Stimulated activated CD4-positive, alpha-beta T cell treated with anti-CD3 and anti-CD28 coated beads, Interleukin-12 subunit alpha, Interleukin-12 subunit beta, amount 100 ng/mL, for 48 hours (primary cell): ENCODE measurements at places on chromosomes 16 and 17.

DNA sequence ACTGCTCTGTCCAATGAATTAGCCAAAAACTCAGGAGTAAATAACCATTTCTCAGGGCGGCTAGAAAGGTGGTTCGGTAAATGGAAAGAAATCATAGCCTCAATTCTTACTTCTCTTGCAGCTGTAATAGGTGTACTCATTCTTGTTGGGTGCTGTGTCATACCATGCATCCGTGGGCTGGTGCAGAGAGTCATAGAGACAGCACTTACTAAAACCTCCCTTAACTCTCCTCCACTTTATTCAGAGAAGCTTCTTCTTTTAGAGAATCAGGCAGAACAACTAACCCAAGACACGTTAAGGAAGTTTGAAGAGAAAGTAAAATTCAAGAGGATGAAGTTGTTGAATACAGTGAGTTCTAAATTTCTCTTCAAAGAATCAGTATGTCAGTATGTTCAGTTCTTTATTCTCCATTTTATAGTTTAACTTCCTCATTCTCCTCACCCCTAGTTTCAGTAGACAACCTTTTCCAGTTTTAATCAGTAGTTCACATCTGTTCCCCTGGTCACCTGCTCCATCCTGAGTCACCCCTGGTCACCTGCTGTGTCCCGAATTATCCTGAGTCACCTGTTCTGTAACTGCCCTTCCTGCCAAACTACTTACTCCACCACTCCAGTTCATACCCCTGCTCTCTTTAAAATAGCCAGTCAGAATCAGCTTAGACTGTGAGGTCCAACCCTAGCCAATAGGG is 85.9 kb downstream of the EMP2 start:
- DNase-seq: no peak

DNA sequence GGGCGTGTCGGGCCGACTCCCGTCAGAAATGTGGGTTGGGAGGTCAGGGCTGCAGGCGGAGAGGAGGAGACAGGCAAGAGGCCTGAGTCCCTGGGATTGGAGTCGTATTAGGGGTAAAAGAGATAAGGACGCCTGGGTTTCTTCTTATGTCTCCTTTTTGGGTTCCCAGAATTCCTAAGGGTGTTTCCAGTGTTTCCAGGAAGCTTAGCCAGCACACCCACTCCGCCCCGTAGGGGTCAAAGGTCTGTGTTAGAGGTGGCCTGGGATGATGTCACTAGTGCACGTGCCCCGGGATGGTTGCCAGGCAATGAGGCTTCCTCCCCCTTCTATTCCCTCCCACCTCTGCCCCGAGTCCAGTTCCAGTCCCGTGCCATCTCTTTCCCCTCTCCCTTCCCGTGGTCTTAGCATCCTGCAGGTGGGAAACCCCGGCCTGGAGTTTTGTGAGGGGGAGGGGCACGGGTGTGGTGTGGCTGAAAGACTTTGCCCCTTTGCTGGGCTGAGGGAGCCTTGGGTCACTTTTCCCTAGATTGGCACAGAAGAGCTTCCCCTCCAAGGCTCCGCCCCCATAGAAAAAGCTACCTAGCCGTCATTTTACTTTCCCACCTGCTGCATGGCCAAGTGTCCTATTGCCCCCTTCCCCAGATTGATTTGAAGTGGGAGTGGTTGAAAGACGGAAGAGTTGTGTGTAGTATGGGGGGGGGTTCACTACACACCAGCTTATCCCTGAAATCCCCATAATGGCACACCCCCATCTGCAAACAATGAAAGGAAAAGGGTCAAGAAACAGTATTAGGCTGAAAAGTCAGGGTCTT is 2.8 kb downstream of the KDM6B start:
- peak; percentile 65 for DNase-seq

DNA sequence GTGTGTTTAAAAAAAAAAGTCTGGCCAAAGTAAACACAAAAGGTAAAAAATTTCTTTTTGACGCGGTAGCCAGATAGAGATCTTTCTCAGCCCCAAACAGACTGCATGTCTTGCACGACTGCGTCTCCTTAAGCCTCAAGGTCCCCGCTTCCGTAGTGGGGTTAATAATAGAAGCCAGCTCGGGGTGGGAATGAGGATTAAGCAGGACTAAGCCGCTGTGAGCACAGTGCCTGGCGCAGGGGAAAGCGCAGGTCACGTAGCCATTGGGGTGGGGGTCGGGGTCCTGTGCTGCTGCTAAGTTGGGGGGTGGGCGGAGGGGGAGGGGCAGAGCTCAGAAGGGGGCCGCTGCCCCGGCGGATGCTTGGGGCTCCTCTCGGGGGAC is 521 bp downstream of the GGA2 start:
- no peak for DNase-seq

DNA sequence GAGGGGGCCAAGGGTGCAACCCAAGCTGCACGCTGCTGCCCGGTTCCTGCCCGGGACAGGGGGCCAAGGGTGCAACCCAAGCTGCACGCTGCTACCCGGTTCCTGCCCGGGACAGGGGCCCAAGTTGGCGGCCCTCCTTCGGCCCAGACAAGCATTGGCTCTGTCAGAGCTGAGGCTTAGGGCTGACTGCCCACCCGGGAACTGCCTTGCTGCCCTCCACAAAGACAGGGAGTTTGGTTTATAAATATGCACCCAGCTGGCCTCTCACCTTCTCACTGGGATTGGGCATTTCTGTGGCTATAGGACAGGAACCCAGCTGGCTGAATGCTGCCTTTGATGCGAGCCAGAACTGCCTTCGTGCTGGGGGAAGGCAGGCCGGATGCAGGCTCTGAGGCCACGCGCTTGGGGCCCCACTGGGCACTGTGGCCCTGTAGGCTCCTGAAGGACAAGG is 105.7 kb downstream of the IRX5 start:
- DNase-seq: no peak

DNA sequence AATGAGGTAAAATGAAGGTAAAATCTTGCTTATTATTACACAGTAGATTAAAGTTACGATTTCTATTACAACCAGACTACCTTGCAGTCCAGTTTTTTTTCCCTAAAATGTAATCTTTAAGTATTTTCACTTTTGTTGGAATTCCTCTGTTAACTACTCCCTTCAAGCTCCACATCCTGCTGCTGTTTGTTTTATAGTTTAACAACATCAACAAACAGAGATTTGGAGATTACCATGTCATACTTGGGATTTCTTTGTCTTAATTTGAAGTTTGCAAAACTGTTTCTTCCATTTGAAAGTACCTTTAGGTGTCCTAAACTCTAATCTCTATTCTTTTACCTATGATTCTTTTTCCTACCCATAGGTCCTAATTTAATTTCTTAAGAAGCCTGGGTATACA is 83.3 kb downstream of the ABHD15 start:
- DNase-seq: no peak

DNA sequence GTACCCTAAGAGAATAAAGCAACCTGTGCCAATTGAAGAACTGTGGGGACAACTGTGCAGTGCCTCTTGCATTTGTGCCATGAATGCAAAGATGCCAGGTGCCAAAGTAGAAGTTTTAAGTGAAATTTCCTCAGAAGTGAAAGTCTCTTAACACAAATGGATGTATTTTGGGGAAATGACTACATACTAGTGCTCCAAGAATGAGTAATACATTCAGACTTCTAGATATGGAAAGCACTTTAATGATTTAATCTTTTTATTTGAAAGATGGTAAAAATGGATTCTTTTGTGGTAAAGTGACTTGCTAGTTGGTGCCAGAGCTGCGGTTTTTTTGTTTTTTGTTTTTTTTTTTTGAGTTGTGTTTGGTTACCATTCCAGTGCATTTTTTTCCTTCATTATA is 15.0 kb downstream of the UTP18 start:
- no peak for DNase-seq

- peak; percentile 7 for DNase-seq
These were observed 790 bp downstream of the CRHR1 start for GRCh38 chr17:45784741-45785479.

DNA sequence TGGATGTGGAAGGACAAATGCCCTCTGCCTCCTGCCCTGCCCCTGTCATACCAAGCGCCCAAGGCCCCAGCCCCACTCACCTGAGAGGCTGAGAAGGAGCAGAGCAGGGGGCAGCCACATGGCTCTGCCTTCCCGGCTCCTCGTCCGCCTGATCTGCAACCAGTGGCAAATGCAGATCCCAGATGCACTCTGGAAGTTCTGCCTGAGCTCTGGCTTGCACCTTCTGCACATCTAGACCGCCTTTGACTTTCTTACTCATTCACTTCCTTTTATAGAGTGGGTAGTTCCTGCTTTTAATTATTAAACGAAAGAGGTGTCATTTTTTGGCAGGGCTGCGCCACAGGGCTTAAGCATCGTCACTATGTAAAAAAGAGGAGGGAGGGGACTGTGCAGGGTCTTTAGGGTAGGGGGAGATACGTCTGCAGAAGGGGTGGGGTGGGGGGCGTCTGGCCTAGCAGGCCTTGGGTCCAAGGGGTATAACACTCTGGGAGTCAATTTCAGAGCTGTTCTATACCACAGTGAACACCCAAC is at the start of gene CD300LB:
TSS of gene CD300LB (minus strand) at position 245 of the 531 bp plus-strand sequence. CDS start at position 120, 125 bp downstream.
- no peak for DNase-seq

DNA sequence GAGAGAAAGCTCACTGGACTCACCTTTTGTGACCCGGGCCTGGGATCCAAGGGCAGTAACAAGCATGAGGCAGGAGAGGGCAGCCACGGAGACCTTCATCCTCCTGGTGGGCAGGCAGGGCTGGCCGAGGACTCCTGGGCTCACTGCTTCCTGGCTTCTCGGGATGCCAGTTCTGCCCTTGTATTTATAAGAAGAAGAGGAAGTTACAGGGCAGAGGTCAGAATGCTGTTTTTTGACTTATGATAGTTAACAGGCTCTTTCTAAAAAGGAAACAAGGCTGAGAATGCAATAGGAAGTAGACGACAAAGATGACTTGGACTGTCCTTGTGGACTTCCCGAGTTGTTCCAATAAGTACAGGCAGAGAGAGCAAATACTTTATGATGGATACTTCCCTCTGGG is at the start of gene CCL23:
TSS of gene CCL23 (minus strand) at position 174 of the 400 bp plus-strand sequence. CDS start at position 99, 75 bp downstream.
- no peak for DNase-seq

GRCh38 chr16:19168371-19169081 is 486 bp downstream of the SYT17 start:
- DNase-seq: no peak

DNA sequence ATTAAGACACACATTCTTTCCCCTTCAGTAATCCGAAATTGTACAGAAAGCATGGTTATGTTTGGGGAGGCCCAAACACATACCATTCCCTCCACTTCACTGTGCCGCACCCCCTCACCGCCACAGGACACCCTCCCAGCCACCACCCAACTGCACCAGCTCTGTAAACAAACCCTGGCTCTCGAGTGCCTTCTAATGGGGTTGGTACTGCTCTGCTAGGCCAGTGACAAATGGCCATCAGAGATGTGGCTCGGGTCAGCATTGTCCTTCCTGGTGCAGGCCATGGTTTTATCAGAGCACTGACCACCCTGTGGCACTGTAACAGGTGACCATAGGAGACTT is 24.0 kb upstream of the SREBF1 start:
- DNase-seq: no peak
